ENCODE measurements at places on chromosomes 2 and 18.

- no peak for DNase-seq
Observed at GRCh38 chr18:48782381-48782861, 168.3 kb downstream of the SMAD7 start.

- DNase-seq: peak; percentile 22
Observed at GRCh38 chr2:173370198-173370597, 15.5 kb downstream of the CDCA7 start.

- DNase-seq: no peak
Observed at GRCh38 chr2:177405029-177405692, 12.6 kb downstream of the AGPS start.

DNA sequence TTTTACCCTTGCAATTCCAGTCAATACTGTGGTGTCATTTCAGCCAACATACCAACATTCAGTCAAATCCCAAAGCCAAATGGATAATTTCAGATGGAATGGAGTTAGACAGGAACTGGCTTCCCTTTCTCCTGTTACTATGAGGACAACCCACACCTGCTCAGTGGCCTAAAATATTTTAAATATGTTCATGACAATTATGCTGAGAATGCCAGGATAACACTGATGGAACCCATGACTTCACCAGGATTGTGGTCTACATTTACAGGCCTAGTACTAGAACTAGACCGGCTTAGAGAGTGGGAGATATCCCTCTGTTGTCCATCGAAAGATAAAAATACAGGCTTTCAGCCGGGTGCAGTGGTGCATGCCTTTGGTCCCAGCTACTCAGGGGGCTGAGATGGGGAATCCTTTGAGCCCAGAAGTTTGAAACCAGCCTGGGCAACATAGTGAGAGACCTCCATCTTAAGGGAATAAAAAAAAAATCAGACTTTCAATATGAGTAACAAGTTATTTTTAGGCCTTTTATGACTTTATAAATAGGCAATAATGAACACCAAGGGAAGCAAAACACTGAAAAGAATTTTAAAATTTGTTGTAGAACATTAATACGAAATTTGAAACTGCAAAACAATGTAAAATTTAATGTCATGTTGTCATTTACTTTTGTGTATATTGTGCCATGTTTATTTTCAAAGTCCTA is 14.2 kb downstream of the GPATCH11 start:
- no peak for DNase-seq

DNA sequence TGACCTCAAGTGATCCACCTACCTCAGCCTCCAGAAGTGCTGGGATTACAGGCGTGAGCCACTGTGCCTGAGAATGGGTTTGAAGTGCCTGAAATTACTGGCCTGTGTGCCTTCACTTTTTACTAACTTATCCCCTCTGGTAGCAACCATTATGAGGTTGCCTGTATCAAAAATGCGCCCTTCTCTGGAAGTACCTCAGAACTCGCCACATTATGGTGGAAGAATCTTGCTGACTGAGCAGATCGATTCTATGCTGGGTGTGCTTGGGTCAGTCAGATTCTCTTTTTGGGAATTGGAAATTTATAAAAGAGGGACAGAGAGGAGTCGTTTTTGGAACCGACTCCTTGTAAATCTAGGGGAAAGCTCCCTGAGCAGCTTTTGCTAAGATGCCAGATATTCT is 8.2 kb downstream of the LHCGR start:
- no peak for DNase-seq

DNA sequence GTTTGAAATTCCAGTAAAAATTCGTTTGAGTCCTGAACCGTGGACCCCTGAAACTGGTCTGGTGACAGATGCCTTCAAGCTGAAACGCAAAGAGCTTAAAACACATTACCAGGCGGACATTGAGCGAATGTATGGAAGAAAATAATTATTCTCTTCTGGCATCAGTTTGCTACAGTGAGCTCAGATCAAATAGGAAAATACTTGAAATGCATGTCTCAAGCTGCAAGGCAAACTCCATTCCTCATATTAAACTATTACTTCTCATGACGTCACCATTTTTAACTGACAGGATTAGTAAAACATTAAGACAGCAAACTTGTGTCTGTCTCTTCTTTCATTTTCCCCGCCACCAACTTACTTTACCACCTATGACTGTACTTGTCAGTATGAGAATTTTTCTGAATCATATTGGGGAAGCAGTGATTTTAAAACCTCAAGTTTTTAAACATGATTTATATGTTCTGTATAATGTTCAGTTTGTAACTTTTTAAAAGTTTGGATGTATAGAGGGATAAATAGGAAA is 80.7 kb downstream of the ACSL3 start:
- no peak for DNase-seq

- DNase-seq: no peak
Observed at GRCh38 chr2:164371916-164372315, 249.4 kb downstream of the GRB14 start.

- peak; percentile 77 for DNase-seq
Observed at GRCh38 chr2:161104054-161104553, 56.1 kb upstream of the TANK start.

GRCh38 chr2:151777487-151777886 is 43.2 kb upstream of the NEB start:
- DNase-seq: no peak

DNA sequence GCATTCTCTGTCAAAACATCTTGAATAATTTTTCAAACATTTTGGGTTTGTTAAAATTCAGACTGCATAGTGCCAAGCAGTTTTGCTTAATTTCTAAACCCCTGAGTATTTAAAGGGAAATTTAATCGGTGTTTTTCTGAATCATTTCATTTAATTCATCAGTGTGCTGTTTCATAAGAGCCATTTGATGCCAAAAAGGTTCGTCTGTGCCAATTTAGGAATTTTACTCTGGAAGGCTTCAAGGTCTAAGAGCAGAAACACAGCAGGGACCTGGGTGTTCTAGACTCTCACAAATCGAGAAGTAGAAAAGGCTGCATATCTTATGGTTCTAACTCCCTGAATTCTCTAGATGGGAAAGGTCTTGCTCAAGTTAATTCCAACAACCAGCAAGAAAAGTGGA is 311.9 kb upstream of the NT5C1B start:
- DNase-seq: no peak

- DNase-seq: no peak
Observed at GRCh38 chr2:142745691-142746090, 131.8 kb upstream of the KYNU start.

DNA sequence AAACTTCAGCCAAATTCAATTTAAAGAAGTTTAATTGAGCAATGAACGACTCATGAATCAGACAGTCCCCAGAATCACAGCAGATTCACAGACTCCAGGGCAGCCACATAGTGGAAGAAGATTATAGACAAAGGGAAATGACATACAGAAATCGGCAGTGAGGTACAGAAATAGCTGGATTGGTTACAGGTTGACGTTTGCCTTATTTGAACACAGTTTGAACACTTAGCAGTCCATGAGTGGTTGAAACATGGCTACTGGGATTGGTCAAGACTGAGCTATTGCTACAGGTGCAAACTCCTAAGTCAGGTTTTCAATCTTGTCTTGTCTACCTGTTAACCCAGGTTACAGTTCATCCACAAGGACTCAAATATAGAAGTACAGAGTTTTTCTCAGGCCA is 169.6 kb downstream of the DLGAP1 start:
- DNase-seq: no peak

- DNase-seq: no peak
Observed at GRCh38 chr2:121211689-121212151, 73.3 kb downstream of the TFCP2L1 start.

GRCh38 chr2:219334076-219334475 is 1.5 kb upstream of the RESP18 start:
- no peak for DNase-seq

Data from activated CD4-positive, alpha-beta T cell treated with anti-CD3 and anti-CD28 coated beads, Interleukin-2, Interleukin-4, amounts not matched to agents 100 ng/mL and 50 ng/mL, durations not matched to agents 16 hours and 8 hours (primary cell).